Cardiac fibroblast (primary cell): ENCODE measurements at places on chromosomes 5 and 9.

DNA sequence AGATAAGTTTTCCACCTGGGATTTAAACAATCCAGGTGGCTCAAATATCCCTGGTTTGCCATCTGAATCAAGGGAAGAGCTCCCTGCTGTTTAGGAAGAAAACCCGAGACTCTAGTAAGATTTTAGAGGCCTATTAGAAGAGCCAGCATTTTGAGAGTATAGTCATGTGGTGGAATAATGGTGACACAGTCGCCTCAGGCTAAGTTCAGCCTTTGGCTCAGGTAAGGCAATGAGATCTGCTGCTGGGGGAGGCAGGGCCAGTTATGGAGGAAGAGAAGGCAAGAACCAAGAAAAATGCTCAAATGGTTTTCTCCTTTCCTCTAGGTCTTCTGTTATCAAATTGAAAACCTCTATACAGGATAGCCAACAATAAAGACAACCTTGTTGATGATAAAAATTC, 16.2 kb downstream of the RAD1 start:
- no peak for DNase-seq

DNA sequence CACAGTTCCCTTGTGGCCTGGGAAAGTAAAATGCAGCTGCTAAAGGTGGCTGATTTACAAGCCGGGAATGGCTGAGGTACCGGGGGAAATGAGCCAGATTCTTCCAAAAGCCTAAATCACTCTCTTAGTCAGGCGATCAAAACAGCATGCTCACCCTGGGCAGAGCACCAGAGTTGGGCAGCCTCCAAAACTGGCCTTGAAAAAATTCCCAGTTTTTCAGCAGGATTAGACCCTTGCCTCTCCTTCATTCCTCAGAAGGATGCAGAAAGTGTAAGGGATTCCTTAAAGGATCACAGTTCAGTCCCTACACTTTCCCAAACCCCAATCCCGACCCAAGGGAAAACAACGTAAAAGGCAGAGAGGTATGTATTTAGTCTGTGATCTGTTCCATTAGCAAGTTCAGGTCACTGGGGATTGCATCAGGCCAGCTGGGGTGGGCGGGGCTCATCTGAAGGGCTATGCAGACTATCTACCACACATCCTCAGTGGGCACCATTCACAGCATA, 16.9 kb downstream of the TMEM174 start:
- peak; percentile 54 for DNase-seq

- DNase-seq, result no peak
These were observed 30.8 kb downstream of the IPPK start for GRCh38 chr9:92639124-92639523.

DNA sequence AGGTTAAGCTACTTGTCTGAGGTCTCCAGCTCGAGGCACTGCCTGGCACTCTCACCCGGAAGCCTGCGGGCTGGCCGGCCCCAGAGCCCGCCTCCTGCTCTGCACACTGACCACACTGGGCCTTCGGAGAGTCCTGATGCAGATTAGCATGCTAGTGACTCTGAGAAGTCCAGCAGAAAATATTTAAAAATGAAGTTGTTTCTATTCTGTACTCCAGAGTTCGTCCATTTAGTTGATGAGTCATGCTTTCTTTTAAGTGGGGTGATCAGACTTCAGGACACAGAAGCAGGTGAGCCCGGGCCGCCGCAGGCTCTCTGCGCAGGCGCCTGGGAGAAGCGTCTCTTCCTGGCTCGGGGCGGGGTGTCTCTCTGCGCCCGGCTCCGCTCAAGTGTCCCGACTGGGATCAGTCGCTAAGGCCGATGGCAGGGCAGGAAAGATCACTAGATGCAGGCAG, 32.5 kb downstream of the FAM240B start:
- peak; percentile 22 for DNase-seq

GRCh38 chr5:54659700-54660131, 142.2 kb downstream of the SNX18 start:
- no peak for DNase-seq

DNA sequence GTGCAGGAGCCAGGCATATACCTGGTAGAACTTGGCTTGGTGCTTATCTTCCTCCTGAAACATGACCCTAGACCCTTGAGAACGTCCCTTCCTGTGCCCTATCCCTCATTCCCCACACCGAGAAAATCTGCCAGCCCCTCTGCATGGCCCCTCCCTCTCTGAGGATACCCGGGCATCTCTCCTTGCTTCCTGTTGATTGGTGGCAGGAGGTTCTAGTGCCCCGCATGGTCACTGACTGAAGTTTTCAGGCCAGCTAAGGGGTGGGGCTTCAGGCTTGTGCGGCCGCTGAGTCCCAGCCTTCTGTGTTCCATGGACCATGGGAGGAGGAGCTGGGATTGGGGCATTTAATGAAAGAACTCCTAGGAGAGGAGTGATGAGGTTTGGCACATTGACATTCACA, 22.8 kb downstream of the IGIP start:
- no peak for DNase-seq

- no peak for DNase-seq
These were observed 126.0 kb upstream of the PTPN3 start for GRCh38 chr9:109624143-109624542.

DNA sequence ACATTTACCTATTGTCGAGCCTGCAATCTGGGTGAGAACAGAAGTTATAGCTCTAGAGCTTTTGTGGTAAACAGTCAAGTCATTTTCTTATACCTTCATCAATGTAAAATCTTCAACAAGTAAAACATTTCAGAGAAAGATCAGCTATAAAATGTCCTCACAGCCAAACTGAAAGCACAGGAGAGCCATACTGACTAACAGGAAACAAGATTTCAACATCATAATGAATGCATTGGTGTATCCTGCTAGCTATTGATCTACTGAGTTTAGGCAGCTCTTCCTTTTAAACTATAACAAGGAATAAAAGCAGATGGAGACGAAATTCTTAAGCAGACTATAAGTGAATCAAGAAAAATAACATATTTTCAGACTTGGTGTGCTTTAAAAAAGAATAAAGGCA, 1522.9 kb upstream of the WWC1 start:
- peak; percentile 41 for DNase-seq

GRCh38 chr5:178415353-178415752, 174.8 kb downstream of the COL23A1 start:
- DNase-seq, result no peak

- no peak for DNase-seq
These were observed 3.4 kb upstream of the CLINT1 start for GRCh38 chr5:157862183-157862851.

DNA sequence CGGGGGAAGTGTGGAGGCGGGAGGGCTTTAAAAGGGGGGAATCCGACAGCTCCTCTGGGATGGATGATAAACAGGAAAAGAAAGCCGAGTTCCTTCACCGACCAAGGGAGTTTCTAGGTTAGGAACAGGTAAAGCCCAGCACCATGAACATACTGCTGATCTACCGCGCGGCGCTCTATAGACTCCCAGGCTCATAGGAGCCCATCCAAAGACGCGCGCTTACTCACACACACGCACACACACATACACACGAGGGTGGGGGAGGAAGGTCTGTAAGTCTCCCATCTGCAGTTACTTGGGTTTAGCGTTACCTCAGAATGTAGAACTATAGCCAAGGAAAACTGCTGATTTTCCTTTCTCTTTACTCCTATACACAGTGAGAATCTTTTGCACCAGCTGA, 2.6 kb upstream of the GABRB2 start:
- DNase-seq, result no peak

DNA sequence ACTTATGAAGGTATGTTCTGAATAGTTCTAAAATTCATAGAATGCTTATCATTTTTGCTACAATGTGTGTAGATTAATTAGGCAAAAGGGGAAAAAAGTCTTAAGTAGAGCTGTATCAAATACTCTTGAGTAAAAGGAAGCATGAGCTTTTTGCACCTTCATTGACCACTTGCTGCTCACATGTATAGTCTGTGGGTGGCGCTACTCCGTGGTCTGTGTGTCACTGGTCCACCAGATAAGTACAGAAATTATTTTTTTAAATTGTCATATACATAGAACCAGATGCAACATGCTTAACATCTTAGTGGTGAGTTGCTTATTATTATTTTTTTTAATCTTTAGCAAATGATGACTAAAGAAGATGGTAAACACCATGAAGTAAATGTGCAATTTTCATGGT, 130.2 kb downstream of the MAN2A1 start:
- no peak for DNase-seq

DNA sequence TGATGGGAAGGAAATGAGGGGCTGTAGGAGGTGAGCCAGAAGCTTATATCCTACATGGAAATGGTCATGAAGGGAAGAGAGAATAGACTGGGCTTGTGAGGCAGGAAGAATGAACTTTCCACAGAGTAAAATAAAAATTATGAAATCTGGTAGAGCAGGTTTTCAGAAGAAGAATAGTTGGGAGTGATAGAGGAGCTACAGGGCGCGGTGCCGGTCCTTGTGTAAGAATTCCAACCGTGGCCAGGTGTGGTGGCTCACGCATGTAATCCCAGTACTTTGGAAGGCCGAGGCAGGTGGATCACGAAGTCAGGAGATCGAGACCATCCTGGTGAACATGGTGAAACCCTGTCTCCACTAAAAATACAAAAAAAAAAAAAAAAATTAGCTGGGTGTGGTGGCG, 8.9 kb upstream of the UNC13B start:
- DNase-seq, result no peak

GRCh38 chr5:126506079-126506478, 82.9 kb downstream of the GRAMD2B start:
- DNase-seq, result no peak

DNA sequence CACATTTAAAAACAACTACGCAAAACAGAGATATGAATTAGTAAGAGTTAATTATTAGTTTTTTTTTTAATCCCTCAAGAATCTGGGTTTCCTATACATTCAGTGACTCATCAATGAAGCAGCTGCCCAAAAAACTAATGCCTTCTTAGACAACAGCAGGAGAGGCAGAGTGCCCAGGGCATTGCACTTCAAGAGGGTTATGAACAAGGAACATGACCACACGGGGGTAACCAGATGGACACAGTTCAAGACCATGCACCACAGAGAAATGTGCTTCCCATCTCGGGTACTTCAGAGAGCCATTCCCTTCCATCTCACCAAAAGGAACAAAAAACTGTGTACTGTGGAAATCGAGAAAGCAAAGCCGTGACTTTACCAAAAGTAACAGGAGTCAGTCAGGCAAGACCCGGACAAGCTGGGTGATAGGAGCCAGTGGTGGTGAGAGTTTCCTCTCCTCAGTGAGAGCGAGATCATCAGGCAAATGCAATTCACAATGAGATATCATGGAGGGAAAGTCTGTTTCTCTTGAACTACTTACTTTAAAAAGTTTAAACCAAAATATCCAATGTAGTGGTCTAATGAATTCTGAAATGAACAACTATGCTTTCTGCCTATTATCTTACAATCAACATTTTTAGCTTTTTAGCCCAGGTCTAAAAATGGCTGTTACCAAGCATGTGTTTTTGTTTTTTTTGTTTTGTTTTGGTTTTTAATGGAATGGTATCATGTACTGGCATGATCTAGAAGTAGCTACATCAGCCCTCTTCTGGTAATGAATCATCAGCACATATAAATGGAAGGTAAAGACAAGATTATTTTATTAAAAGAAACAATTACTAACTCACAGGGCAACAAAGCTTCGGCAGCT, 192.1 kb downstream of the TSSK1B start:
- DNase-seq, result no peak
